Activated CD8-positive, alpha-beta memory T cell treated with anti-CD3 and anti-CD28 coated beads for 1 hour (primary cell): ENCODE measurements at places on chromosomes 11 and 22.

- DNase-seq = no peak
Measured at GRCh38 chr22:30238136-30238535, 8.4 kb downstream of the LIF start.

- no peak for DNase-seq
Measured at GRCh38 chr11:94129512-94130297, 1.1 kb downstream of the PANX1 start.

- DNase-seq = no peak
Measured at GRCh38 chr11:102974552-102975280, 19.2 kb upstream of the MMP13 start.

- DNase-seq = no peak
Measured at GRCh38 chr11:100484948-100485347, 202.1 kb upstream of the ARHGAP42 start.

DNA sequence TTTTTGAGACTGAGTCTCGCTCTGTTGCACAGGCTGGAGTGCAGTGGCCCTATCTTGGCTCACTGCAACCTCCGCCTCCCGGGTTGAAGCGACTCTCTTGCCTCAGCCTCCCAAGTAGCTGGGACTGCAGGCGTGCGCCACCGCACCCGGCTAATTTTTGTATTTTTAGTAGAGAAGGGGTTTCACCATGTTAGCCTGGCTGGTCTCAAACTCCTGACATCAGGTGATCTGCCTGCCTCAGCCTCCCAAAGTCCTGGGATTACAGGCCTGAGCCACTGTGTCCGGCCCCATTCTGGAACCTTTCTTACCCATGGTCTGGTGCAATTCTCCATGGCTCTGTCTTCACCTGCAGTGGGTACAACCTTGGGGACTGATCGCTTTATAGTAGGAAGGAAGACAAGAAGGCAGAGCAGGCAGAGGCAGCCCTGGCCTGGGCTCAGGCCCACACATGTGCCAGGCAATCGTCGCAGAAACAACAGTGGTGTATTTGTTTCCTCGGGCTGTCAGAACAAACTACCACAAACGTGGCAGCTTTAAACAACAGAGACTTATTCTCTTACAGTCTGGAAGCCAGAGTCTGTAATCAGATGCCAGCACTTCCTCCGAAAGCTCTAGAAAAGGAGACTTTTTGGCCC is 4.0 kb upstream of the PTGDR2 start:
- DNase-seq = no peak

DNA sequence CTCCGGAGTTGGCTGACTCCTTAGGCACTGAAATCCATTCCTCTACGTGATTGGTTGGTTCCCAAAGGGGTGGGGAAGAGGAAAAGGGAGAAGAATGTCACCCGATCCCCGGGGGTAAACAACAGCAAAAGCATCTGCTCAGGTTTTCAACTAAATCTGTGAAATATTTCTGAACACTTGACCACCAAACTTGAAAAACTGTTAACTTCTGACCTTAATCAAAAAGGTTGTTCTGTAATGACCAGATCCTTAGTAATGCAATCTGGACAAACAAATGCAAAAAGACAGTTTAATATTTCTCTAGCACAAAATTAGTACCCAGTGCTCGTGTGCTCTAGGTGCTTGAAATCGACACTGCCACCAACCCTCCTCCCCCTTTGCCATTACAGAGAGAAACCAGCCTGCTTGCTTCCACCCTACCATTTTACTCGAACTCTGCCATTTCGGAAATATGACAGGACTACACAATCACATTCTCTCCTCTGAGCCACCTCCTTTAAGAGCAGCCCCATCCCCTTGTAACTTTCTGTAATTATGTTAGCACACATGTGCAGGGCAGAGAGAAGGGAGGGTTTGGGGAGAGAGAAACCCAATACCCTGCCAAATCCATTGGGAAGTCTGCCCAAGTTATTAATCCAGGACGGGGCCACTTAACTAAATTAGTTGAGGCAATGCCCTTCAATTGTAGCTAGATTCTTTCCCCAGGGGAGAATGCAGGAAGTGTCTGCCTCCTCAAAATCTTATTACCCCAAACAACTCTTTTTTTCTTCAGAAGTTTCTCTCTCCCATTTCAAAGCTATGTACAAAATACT is 113.8 kb downstream of the RBFOX2 start:
- no peak for DNase-seq

GRCh38 chr11:68128682-68129327 is 7.6 kb upstream of the CHKA start:
- DNase-seq = no peak

GRCh38 chr11:102576350-102576749 is 45.8 kb upstream of the MMP7 start:
- no peak for DNase-seq

- no peak for DNase-seq
Measured at GRCh38 chr22:35126993-35127392, 61.0 kb downstream of the ISX start.
